ENCODE measurements at places on chromosomes 7 and 10.

DNA sequence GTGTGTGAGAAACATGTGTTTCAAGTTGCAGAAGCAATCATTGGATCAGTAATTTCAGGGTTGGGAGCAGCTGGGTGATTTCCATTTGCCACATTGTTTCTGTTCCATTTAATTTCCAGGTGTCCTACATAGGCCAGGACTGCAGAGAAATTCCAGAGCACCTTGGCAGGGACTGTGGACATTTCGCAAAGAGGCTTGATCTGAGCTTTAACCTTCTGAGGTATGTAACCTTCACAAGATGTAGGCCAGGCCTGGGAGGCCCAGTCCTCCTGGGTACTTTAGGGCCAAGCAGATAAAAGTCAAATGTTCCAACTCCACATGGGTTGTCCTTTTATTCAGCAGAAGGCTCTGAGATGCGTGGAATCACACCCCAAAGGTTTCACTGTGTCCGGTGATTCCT, 6.9 kb downstream of the LRMDA start:
- no peak for DNase-seq

- no peak for DNase-seq
Observed at GRCh38 chr10:79066411-79067240, 2.1 kb upstream of the ZMIZ1 start.

- peak; percentile 14 for DNase-seq
Observed at GRCh38 chr10:91635401-91636400, 2.8 kb upstream of the PPP1R3C start.

DNA sequence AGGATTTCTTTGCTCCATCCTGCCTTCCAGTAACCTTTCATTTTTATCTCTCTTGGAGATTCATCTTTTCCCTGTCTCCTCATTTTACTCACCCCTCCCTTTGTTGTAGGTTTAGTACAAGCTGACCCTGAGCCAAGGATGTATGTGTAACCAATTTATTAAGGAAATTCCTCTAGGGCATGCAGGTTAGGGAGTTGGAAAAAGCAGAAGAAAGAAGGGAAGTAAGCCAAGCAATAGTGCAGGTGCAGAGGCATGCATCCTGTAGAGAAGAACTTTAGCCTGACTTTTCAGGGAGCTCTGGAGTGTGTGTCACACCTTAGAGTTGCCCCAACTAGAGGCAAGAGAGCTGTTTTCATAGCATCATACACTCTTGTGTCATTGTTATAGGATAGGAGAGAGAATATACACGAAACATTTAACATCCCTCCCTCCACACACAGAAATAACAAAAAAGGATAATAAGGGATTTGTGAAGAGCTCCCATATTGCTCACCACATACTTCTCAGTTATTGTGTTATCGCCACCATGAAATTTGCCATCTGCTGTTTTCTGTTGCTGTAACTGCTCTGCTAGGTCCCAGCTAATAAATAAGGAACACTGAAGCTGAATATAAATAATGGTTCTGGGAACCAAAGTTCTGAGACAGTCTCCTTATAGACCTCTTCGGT, 21.8 kb upstream of the SEMA3C start:
- DNase-seq: no peak

- DNase-seq: peak; percentile 32
Observed at GRCh38 chr7:150428671-150429451, 21.6 kb upstream of the GIMAP8 start.
